CD4-positive, alpha-beta T cell treated with Interleukin-12 subunit alpha and Interleukin-12 subunit beta, for 1 hour (primary cell): ENCODE measurements at places on chromosomes 2 and 18.
A peak's percentile ranks its signal among the peaks of the same experiment; 100 is the strongest.

DNA sequence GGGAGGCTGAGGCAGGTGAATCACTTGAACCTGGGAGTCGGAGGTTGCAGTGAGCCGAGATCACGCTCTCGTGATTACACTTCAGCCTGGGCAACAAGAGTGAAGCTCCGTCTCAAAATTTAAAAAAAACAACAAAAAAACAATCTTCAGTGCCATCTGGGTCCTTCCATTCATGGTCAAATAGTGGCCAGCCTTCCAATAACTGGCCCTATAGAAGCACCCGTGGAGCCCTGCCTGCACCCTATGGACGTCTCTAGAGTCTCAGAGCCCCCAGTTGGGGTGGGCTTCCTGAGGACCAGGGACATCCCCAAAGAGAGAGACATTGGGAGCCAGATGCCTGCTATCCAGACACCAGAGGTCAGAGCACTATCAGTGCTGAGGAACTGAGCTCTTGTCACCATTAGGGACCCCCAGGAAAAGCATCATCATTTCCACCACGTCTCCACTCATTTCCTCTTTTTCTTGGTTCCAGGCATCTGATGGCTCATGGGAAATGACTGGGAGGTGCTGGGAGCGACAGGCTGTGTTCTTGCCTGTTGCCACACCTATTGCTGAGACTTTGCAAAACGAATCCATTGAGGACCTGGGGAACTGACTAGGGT is 9.4 kb downstream of the NEU2 start:
- no peak for DNase-seq

GRCh38 chr2:37337620-37338280 is 6.7 kb upstream of the QPCT start:
- DNase-seq = no peak

DNA sequence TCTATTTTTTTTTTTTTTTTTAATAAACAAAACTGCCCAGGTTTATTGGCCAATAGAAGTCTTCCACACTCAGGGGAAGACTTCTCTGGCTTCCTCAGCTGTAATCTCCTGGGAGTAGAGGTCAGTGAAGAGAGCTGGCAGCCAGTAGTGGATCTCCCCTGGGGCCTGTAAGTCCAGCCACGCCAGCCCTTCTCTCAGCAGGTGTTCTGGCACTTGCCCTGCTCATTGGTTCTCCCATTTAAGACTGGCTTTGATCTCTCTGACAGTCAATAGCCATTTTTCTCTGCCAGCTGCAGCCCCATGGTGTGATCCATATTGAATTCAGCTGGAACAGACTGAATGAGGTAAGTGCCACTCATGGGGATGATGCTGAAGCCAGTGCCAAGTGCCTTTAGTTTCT is 170.6 kb upstream of the SPHKAP start:
- DNase-seq = no peak

DNA sequence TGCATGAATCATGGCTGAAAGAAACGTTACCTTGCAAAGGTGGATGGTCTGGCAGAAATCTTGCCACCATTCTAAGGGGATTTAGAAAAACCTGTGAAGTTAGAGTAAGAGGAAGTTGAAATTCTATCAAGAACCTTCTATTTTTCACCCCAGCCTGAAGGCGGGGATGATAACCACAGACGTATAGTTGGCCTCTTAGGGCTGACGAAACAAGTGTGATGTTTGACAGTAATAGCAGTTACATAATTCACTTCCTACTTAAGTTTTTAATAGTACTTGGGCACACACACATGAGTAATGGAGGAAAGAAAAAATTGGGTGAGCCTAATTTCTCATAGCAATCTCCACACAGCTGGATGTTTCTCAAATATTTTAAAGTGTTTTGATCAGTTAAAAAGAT is 336.6 kb upstream of the SALL3 start:
- peak; percentile 44 for DNase-seq

- peak; percentile 0 for DNase-seq
These were observed 55.1 kb upstream of the CWC22 start for GRCh38 chr2:180062178-180062577.

DNA sequence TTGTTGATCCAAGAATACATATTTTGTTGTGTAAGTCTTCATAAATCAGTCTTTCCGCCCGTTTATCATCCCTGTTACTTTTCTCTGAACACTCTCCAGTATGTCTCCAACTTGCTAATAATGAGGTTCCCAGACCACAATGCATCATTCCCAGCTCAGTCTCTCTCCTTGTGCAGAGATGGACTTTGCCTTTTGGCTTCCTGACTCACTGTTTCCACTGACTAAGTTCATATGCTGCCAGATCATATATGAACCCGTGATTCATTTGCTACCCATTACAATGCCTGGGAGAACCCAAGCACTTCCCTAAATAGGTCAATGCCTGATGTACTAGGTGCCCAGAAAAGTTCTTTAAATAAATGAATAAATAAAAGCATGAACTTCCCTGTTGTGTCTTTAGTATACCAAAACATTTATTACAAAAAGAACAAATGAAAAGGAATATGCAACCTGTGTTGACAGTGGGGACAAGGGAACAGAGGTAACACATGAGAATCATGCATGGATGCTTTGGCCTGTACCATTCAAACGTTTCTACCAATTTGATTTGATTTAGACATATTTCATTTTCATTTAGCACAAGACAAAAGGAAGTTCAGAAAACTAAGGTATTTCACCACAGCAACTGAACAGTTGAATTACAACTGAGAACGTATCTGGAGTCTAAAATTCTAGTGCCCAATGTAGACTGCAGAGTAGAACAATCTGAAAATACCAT is 215.4 kb upstream of the HNRNPA3 start:
- peak; percentile 4 for DNase-seq

DNA sequence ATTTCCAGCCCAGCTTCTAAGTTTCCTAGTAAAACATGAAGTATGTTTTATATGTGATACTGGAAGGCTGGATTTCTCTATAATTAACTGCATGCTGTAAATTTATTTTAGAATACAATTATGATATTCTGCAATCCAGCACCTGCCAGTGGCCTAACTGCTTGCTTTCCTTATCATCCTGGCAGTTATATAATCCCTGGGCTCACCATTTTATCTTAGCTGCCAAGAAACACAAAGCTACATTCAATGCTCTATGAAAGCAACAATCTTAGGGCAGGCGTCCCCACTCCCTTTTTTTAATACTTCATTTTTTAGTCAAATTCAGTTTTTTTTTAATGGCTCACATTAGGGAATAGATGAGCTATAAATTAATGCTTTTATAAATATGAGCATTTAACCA is 38.4 kb upstream of the UBXN4 start:
- no peak for DNase-seq

- DNase-seq = no peak
These were observed 129.6 kb upstream of the KCTD1 start for GRCh38 chr18:26677957-26678356.

DNA sequence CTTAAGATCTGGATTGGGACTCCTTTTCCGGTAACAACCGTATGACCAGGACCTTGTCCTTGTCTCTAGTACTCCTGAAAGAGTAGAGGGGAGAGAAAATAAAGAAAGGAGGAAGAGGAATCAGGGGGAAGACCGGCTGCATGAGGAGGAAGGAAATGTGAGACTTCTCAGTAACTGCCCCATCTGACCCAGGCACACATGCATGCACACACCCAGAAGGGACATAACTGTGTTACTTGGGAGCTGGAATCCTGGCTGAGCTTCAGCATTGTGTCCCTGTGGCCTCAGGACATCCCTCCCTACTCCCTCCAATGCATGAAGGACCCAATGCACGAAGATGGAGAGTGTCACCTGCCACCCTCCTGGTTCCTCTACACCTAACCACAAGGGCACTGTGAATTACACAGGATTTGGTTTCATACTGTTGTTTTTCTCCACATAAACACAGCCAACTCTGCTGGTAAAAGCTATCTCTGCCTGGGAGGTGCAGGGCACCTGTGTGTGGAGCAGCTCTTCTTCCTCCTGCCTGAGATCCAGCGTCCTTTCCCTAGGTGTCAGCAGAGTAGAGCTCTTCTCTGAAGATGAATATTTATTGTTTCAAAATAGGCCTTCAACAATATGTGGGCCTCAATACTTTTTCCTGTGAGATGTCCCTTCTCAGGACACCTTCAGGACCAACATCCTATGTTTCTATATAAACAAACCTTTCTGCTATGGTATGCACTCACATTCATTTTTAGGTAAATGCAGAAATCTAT is 574.1 kb upstream of the ID2 start:
- DNase-seq = no peak

- no peak for DNase-seq
These were observed 163.0 kb downstream of the PRKCE start for GRCh38 chr2:45814488-45814887.
